ENCODE measurements at places on chromosomes 12 and 14. TPM values are rescaled to one million over a fixed set of nuclear protein-coding genes. Genes with fewer than 3 reads are reported as not detected.

DNA sequence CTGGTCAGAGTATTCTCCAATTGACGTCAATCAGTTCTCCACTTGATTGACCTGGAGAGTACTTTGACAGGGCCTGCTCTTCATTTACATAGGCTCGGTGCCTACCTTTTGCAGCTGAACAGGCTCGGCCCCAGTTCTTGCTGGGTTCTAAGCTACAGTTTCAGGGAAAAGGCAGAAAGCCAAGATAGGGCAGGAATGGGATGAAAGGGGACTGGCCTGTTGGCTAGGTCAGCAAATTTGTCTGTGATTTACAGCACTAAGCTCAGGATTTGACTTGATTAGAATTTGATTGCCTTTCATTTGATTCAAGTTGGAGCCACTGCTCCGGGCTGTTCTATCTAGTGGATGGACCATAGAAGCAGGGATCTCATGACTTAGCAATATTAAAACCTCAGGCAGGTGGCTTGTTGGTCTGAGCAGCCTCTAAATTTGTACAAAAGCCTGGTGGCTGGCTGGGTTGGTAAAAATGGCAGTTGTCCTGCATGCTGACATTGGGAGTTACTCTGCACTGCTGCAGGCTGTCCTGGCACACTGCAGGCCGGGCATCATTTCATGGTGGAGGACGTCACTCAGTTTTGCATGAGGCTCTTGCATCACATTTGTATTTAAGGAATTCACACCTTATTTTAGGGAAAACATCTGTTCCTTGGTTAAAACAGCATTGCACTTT, 71.8 kb downstream of the BICD1 start:
- peak; percentile 68 for DNase-seq

The RIN3 gene
- 20.2 TPM for total RNA-seq

The NOXRED1 gene
- total RNA-seq = 0.33 TPM

- no peak for DNase-seq
Observed at GRCh38 chr12:100402763-100403162, 45.9 kb downstream of the SLC17A8 start.

DNA sequence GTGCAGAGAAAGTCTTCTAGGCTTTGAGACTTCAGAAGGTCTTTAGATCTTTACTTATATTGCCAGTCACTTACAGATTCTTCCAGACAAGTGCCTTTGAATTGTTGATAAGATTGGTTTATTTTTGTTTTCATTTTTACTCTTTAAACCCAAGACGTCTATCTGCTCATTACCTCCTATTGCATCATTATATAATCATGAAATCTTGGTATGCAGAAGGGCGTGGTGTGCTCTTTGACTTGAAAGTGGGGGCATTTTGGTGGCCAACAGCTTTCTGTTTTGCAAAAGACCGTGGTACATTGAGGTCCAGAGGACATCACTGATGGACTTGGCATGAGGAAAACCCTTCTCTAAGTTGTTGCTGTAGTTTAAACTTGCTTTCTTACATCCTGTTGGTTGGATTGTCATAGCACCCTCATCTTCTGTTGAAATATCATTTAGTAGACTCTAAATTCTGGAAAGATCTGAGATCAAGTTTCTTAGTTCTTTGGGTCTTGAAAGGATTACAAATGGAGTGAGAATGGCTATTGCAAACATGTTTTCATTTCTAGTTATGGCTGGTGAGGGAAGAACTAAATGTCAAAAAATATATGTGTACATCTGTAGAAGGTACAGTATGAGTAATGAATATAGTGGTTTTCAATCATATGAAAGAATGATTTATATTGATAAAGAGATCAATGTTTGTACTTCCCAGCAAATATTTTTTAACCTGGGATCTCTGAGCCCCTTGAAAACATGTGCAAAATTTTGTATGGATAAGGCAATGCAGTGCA, 441.8 kb downstream of the NRXN3 start:
- DNase-seq = no peak

DNA sequence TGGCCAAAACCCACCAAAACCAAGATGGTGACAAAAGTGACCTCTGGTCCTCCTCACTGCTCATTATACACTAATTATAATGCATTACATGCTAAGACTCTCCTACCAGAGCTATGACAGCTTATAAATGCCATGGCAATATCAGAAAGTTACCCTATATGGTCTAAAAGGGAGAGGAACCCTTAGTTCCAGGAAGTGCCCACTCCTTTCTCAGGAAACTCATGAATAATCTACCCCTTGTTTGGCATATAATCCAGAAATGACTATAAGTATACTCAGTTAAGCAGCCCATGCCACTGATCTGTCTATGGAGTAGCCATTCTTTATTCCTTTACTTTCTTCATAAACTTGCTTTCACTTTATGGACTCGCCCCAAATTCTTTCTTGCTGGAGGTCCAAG, 43.0 kb upstream of the FUT8 start:
- no peak for DNase-seq

DNA sequence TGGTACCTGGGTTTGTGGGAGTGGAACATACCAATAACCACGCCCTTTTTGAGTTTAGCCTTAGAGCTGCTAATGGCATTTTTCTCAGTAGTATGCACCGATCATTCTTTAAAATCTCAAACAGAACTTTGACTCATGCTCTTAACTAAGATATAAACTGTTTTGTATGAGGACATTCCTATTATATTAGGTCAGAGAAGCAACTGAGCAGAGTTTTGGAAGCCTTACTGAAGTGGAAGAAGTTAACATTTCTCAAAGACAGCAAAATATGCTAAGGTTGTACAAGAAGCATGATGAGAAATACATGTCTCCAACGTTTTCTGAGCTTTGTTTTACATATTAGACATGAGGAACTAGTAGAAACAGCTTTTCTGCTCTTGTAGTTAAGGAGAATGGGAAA, 819.2 kb downstream of the FSCB start:
- no peak for DNase-seq

DNA sequence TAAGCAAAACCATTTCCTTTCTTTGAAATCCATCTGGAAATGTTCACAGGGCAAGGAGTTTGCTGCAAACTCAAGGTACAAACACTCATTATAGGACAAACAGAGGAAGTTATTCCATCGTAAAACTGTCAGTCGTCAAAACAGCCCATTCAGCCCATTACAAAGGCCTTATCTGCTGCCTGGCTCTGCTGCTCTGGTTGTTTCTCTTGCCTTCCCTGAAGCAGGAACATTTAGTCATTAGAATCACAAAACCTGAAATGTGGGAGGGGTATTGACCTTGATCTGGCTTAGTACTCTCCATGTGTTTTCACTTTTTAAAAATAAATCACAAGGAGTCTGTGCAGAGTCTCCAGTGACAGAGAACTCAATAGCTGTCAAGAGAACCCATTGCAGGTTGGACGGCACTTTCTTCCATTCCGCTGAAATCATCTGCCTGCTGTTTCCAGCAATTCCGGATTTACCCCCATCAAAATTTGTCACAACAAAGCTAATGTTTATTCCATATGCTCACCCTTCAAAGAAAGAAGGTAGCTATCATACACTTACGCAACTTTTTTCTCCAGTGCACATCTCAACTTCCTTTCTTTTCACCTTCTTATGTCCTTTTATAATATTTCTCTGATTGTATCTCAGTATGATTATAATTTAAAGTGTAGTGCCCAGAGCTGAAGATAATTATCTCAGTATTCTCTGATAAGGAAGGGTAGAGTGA, 24.6 kb upstream of the ITPR2 start:
- no peak for DNase-seq

The RPS6KL1 gene
- 4.6 TPM for total RNA-seq

DNA sequence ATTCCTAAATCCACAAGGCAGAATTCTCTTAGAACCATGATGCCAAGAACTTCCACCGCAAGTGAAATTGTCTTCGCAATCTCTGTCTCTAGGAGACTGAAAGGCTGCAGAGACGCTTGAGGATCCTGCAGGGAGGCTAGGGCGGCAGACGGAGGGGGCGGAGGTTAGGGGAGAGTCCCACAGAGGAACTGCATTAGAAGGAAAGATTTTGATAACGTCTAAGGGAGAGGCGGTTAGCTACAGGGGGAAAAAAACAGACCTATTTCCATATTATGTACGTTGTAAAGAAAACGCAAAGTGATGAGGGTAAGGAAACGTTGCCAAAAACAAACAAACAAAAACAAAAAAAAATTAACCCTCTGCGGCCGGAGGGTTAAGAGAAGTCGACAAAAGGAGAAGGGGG, 595 bp downstream of the KLHL28 start:
- no peak for DNase-seq

The VWF gene
- 6.4 TPM for total RNA-seq

- DNase-seq = no peak
Observed at GRCh38 chr12:120457133-120457532, 10.9 kb downstream of the GATC start.

DNA sequence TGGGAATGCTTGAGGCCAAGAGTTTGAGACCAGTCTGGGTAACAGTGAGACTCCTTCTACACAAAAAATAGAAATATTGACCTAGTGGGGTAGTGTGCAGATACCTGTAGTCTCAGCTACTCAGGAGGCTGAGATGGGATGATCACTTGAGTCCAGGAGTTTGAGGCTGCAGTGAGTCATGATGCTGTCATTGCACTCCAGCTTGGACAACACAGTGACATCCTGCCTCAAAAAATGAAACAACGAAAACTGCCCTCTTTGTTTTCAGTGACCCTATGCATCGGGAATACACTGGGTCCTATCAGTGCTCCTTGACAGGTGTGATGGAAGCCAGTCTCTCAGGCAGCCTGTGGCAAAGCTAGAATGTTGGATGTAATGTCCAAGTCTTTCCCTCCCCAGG, 311.5 kb upstream of the OR4E1 start:
- no peak for DNase-seq

DNA sequence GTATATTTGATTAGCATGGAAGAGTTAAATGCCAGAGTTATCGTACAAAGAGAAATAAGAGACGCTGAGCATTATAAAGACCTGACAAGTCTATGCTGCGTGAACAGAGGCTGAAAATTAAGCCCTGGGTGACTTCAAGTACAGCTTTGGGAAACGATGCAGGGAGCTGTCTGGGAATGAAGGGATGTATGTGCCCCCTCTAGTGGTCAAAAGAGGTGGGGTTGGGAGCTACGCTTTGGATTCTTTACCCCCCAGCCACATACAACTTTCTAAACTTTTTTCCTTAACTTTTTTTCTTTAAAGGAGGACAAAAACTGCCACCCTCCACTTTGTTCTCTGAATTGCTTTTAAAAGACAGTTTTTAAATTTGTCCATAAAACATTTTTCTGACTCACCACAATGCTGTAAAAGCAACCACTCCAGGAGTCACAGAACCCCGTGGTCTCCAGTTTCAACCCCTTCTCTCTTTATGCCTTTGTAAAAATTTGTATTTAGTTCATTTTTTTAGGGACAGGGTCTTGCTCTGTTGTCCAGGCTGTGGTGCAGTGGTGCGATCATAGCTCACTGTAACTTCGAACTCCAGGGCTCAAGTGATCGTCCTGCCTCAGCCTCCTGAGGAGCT, 59.4 kb downstream of the ZNF664 start:
- no peak for DNase-seq

DNA sequence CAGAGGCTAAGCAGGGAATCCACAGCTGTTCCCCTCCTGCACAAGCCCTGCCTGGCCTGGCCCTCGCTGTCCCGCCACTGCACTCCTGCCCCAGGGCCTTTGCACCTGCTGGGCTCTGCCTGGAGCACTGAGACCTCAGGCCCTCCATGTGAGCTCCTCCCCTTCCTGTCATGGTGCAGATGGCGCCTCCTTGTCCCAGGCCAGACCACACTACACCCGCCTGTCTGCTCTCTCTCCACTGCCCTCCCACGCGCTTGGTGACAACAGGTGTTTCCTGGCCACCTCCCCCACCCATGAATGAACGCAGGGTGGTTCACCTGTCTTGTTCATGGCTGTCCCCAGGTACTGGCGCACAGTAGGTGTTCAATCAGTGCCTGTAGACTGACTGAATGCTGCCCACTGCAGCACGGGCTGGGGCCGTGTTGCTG, 82.9 kb downstream of the NCOR2 start:
- DNase-seq = no peak

- DNase-seq = no peak
Observed at GRCh38 chr12:25058658-25059058, 109.8 kb upstream of the BCAT1 start.

DNA sequence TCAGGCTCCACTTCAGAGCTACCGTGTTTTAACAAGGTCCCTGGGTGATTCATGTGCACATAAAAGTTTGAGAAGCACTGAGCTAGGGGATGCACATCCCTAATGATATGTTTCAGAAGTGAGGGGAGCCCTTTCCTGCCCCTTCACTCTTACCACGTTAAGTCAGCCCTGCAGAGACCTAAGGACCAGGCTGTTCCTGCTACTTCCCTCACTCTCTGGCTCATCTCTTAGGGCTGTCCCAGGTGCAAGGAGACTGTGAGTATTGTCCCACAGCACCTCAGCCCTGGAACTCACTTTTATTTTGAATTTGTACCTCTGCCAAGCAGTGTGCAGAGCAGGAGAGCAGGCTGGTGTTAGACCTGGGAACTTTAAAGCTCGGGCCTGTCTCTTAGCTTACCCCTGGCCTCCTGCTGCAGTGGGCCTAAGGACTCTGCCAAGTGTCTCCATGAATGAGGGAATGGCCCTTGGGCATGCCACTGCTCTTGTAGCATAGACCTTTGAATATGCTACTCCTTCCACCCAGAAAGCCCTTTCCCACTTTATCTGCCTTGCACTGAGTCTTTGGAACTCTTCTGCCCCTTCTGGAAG, 11.0 kb upstream of the SUSD6 start:
- DNase-seq = no peak

GRCh38 chr12:32139064-32139421, 32.4 kb downstream of the BICD1 start:
- DNase-seq = no peak

DNA sequence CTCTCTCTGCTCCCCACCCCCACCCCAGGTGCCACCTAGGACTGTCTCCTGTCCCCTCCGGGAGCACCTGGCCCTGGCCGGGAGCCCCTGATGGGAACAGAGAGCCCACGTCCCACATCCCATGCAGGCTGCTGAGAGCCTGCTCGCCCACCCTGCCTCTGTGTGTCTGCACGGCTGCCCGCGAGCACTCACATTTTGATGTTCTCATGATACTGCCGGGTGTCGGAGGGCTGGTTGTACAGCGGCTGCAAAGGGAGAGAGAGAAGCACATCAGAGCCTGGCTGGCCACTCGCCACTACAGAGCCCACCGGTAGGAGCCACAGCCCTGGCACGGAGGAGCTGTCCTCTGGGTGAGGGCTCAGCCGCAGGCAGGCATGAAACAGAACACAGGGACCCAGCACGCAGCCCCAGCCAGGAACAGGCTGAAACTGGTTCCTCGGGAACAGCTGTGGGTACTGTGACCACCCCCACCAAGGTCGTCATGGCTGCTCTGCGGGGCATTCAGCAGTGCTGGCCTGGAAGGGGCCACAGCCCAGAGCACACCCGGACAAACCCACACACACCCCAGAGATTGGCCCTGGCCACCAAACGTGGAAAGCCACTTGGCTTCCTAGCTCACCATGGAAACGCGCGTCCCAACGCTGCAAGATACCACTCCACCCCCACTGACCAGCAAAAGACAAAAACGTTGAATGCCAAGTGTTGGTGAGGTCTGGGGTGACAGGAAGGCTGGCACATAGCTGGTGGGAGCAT, 117.6 kb downstream of the NCOR2 start:
- DNase-seq = no peak

DNA sequence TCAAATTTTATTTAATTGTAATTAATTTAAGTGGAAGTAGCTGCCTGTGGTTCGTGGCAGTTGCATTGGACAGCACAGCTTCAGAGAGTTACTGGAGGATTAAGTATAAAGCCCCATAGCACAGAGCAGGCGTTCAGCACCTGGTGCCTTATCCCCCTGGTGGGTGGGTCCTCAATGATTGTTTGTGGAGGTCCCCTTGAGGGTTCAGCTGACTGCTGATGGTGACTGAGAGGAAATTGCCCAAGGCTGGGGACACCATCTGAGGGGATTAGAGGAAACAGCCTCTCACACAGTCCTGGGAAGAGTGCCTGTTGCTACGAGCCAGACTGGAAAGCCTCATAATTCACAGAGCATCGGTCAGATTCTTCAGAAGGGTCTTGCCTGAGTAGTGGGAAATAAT, 83.4 kb upstream of the NOS1 start:
- no peak for DNase-seq

Data from left lobe of liver (tissue), 2 donors.